Colonic mucosa (tissue), 4 donors: ENCODE measurements at places on chromosomes 3 and 15.

DNA sequence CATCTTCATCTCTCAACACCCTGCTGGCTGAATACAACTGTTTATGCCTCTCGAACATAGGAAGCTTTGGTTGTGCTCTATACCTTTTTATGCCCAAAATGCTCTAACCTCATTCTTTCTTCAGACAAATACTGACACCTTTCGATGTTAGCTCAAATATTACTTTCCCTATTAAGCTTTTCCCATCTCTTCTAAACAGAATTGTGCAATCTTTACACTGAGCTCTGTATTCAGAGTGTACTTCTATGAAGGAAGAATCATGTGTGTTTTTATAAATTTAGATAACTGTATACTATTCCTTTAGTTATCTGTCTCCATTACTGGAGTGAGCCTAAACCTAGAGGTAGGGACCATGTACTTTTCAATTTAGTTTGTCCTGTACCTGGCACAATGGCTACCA is 1.6 kb downstream of the EFHB start:
- H3K27ac ChIP-seq, result no peak overlapping the region
- H3K4me1 ChIP-seq, result no peaks in the 10 kb centered on the region

DNA sequence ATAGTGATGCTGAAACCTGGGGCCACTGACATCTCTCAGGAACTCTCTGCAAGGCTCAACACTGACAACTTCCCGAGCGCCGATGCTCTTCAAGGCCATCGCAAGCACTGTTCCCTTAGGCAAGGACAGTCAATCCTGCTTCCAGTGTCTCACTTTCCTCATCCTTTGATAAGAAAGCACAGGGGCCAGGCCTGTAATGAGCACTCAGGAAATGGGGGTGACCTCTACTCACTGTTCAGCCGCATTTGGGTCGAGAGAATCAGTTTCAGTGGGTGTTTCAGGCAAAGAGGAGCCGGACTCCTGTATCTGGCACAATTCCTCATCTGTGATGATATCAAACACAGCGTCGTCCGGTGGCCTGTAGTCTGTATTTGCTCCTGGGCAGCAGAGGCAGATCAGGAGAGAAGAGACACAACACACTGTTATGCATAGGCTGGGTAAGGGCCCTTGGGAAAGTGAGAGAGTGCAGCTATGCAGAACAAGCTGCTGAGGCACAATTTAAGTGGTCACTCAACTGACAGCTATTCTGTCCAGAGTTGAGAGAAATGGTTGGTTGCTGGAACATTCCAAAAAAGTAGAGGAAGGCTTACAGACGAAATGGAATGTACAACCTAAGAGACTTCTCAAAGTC is 11.9 kb downstream of the CXCR6 start:
- H3K27me3 ChIP-seq, result no peaks in the 10 kb centered on the region
- H3K27ac ChIP-seq, result no peak overlapping the region
- DNase-seq, result no peak
- H3K4me3 ChIP-seq, result no peak overlapping the region
- no peaks in the 10 kb centered on the region for H3K4me1 ChIP-seq
- H3K36me3 ChIP-seq, result peaks cover 26% of the 10 kb centered on the region

GRCh38 chr15:84894736-84895425 is 10.4 kb downstream of the SLC28A1 start:
- DNase-seq, result no peak
- H3K36me3 ChIP-seq, result no peaks in the 10 kb centered on the region
- no peak overlapping the region for H3K27ac ChIP-seq
- no peak overlapping the region for H3K4me3 ChIP-seq
- no peaks in the 10 kb centered on the region for H3K4me1 ChIP-seq
- H3K27me3 ChIP-seq, result no peaks in the 10 kb centered on the region

DNA sequence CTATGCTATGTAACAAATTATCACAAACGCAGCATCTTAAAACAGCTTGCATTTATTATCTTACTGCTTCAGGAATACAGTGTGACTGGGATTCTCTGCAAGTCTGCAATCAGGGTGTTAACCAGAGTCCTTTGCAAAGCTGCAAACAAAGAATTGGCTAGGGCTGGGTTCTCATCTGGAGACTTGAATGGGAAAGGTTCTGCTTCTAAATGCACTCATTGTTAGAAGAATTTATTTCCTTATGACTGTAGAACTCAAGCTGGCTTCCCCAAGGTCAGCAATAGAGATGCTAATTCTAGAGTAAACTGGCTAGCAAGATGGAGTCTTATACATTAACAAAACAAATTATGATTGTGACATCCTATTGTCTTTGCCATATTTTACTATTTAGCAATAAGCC is 673.7 kb downstream of the DIPK2A start:
- no peaks in the 10 kb centered on the region for H3K27me3 ChIP-seq
- no peak overlapping the region for H3K27ac ChIP-seq
- no peaks in the 10 kb centered on the region for H3K4me1 ChIP-seq
- no peak overlapping the region for H3K4me3 ChIP-seq

DNA sequence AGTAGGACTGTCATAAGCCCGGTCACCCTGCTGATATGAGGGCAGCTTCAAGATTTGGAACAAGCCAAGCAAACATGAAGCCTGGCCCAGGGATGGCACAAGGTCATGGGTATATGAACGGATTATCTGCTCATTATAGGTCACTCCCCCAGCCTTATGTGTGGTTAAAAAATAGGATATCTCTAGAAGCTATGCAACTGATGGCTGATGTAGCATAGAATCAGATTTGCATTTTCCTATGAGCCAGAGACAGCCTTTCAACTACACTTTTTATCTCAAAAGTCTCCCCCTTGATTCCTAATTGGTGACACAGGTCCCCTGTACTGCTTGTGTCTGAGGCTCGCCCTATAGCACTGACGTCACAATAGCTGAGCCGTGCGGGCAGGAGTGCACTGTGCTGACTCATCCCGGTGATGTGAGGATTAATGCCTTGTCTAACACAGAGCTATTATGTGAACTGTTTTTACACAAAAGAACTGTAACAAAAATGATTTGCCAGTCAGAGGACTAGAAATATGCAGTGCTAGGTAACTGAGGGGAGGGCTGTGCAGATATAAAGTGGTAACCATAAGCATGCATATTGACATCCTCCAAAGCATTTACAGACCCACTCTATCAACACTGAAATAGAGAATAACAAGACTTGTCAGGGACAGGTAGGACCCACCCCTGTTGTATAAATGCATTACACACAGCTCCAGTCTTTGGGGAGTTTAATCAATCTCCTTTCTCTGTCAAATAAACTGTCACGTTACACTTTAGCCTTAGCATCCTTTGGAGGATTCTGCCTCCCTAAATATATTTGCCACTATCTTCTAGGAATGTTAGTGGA is 204.9 kb downstream of the TIGIT start:
- no peak overlapping the region for H3K27ac ChIP-seq
- H3K27me3 ChIP-seq, result no peaks in the 10 kb centered on the region
- H3K4me1 ChIP-seq, result no peaks in the 10 kb centered on the region
- no peak overlapping the region for H3K4me3 ChIP-seq

DNA sequence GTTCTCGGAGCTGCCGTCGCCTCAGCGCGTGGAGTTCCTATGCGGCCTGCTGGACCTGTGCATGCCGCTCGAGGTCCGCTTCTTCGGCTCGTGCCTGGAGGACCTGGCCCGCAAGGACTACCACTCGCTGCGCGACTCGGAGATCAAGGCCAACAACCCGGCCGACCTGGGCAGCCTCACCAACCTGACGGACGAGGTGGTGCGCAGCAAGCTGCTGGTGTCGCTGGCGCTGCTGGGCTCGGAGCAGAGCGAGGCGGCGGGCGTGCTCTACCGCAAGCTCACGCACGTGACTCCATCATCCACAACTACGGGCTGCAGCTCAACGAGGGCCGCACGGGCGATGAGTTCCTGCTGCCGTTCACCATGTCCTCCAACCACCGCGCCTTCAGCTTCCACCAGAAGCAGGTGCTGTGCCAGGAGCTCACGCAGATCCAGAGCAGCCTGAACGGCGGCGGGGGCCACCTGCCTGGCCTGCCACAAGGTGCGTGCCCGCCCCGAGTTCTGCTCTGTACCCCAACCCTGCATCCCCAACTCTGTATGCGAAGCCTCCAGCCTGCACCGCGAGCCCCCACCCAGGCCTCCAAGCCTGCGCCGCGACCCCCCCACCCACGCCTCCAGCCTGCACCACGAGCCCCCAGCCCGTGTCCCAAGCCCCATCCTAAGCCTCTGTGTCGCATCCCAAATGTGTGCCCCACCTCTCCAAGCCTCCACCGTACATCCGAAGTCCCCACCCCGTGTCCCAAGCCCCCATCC is 178.2 kb downstream of the OR4M2 start:
- no peaks in the 10 kb centered on the region for H3K27me3 ChIP-seq
- H3K36me3 ChIP-seq, result no peaks in the 10 kb centered on the region
- H3K4me1 ChIP-seq, result no peaks in the 10 kb centered on the region
- H3K4me3 ChIP-seq, result no peak overlapping the region
- DNase-seq, result no peak
